ENCODE measurements at places on chromosomes 12 and 14.

GRCh38 chr14:37903343-37904191, 304.1 kb upstream of the SSTR1 start:
- peak; percentile 21 for DNase-seq

- no peak for DNase-seq
Measured at GRCh38 chr12:112180422-112180821, 55.1 kb downstream of the TRAFD1 start.

- DNase-seq: no peak
Measured at GRCh38 chr14:56554301-56554700, 25.3 kb upstream of the TMEM260 start.

DNA sequence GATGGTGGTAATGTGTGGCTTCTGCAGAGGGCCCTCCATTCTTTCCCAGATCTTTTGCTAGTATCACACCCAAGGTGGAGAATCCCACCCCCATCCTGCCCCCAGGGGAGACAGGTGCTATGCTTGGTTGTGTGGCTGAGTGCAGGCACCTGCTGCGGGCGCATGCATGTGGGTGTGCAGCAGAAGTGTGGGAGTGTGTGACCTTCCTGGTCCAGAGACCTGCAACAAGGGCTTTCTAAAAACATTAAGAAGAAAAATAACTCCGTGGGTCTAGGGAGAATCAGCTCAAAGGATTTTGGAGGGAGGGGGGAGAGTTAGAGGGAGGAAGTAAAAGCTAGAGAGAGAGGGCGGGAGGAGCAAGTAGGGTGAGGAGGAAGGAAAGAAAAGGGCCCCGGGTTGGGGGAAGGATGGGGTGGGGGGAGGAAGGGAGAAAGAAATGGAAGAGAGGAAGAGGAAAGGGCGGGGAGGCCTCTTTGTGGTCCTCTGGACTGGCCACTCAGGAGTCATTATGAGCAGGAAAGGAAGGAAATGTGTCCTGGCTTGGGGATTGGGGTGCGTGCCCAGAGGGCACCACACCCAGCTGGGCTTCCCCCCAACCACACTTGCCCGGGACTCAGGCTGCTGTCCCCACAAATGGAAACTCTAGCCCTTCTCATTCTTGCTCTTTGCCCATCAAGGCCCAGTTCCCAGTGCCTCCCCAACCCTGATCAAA, 3.1 kb upstream of the FIGNL2 start:
- no peak for DNase-seq

- DNase-seq: no peak
Measured at GRCh38 chr12:124194264-124194892, 100.5 kb upstream of the RFLNA start.

DNA sequence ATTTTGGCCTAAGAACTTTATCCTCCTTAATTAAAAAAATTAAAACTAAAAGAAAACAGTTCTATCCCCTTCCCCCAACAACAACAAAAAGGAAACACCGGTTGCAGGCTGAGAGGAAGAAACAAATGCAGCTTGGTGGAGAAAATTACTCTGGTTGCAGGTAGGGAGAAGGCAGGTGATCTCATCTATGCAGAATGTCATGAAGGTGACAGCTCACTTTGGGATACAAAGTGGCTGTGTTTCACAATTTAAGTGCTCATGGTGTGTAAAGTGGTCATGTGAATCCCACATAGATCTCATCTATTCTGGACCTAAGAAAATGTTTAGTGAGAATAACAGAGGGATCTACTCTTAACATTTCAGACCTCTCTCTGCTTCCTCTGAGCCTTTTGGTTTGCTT, 219.7 kb upstream of the PKP2 start:
- DNase-seq: no peak

DNA sequence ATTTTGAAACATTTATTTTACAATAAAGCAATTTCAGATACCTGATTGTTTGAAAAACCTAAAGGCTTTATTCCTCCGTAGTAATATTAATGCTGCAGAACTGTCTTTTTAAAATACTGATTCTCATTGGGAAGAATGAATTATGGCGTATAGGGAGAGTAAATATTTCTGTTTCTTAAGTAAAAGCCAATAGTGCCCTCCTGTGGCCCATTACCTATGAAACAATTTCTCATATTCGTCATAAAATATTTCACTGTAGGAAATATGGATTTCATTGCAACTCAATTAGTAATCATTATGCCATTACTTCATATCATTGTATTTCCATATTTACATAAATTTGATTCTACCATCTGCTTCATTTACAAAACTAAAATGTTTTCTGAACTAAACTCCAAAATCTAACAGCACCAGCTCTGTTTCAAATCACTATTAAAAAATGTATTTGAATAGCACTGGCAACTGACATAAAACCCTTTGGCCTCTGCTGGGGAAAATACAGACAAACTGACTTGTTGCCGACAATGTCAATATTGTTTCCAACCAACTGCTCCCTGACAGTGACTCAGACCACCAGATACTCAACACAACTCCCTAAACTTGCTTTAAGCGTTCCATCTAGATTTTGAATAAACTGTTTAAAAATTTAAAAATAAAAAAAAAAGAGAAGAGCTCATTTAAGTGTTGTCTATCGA, 290.3 kb downstream of the NAV3 start:
- no peak for DNase-seq

DNA sequence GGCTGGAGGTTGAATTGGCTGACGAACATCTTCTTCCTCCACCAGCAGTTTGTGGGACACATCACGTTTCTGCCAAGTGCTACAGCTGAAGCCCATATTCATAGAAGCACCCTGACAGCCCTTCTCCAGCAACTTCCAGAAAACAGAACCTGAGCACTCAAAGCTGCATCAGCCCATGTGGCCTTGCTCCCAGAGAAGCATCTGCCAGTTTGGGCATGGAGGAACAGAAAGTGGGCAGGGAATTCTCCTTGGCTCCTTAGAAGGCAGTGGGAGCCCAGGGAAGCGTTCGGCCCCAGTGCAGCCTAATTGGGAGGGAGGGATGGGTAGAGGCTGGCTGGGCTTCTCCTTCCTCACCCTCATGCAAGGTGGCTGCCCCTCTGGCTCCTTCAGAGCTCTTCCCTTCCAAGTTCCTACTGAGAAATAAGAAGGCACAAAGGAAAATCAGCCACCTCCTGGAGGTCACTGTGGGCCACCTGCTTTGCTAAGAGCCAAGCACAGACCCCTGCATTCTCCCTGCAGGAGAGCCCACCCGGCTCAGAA, 4.1 kb upstream of the NGB start:
- no peak for DNase-seq

DNA sequence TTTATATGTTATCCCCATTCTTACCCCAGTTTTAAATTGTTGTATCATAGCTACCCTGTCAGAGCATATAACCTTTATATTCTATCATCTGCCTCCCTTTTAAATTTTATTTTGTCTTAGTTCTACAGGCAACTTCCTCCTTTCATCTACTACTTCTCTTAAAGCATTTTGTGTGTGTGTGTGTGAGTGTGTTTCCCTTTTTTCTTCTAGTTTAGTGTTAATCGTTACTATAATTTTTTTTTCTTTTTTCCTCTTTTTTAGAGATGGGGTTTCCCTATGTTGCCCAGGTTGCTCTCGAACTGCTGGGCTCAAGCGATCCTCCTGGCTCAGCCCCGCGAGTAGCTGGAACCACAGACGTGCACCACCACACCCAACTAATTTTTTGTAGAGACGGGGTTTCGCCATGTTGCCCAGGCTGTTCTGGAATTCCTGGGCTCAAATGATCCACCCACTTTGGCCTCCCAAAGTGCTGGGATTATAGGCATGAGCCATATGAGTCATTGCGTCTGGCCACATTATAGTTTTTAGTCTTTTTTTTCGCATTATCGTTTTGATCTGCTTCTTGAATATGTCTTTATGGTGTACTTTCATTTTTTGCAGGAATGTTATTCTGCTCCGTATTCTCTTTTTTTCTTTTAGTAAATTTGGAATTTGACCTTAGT, 33.1 kb upstream of the FBXO34 start:
- DNase-seq: no peak

GRCh38 chr14:33584697-33585096, 366.2 kb downstream of the EGLN3 start:
- DNase-seq: no peak

- no peak for DNase-seq
Measured at GRCh38 chr12:76080017-76080728, 4.3 kb downstream of the NAP1L1 start.

GRCh38 chr14:88154926-88155325, 150.0 kb downstream of the GPR65 start:
- no peak for DNase-seq

GRCh38 chr12:63869656-63870055, 25.2 kb downstream of the SRGAP1 start:
- no peak for DNase-seq

GRCh38 chr12:43069768-43070221, 480.2 kb upstream of the PRICKLE1 start:
- no peak for DNase-seq

GRCh38 chr12:52243856-52244614, 11.0 kb downstream of the KRT7 start:
- DNase-seq: no peak

- peak; percentile 54 for DNase-seq
Measured at GRCh38 chr12:6735448-6736191, 11.8 kb downstream of the COPS7A start.

DNA sequence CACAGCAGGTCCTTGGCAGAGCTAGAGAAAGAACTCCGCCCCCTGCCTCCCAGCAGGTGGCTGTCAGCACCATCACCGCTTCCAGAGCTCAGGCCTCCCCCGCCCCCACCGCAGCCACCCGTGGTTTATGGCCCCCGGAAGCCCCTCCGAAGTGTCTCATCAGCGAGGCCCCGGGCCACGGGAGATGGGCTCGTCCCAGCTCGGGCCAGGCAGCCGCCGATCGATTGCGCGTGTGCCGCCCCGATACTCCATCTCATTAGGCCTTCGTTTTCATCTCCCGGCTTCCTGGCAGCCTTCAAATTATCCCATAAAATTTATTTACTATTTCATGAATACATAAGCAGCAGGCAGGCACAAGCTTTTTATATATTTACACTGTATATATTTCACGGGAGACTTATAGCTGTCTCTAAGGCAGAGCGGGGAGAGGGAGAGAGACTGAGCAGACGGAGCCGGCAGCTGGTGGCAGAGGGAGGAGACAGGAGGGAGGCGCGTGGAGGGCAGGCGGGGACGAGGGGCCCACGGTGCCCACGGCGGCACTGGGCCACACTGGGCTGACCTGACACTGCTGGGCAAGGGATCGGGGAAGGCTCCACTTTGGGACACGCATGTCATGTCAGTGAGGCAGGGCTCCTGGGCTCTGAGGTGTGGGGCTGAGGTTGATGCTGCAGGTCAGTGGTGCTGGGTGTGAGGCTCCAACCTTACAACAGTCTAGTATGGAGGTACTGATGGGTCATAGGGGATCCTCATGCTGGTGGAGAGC, 241.2 kb downstream of the RBM19 start:
- DNase-seq: no peak

DNA sequence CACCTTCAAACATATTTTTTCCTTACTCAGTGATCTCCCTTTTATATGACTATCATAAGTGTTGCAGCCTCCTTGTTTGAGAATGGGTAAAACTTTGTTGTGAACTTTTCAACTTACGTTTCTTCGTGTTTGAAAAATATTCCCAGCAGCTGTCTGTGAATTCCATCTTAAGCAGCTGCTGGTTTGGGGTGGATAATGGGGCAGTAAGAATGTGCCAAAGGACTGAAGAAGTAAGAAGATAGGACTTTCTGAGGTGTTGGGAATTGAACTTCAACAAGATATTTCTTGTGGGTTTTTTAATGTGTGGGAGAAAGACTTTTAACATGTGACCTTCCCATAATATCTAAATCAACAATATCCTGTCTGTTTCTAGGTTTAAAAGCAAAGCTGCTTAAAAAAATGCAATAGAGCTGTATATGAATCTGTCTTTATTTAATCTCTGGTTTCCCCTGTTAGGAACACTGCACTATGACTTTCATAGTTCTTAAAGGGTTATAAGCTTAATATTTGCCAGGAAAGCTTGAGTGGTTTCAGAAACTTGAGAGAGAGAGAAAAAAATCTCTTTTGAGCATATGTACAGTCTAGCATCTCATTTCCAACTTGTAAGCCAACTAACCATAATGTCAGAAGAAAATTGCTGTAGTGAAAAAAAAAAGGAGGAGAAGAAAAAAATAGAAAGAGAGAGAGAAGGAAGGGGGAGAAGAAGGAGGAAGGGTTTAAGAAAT, 1659.2 kb upstream of the FLRT2 start:
- DNase-seq: no peak

DNA sequence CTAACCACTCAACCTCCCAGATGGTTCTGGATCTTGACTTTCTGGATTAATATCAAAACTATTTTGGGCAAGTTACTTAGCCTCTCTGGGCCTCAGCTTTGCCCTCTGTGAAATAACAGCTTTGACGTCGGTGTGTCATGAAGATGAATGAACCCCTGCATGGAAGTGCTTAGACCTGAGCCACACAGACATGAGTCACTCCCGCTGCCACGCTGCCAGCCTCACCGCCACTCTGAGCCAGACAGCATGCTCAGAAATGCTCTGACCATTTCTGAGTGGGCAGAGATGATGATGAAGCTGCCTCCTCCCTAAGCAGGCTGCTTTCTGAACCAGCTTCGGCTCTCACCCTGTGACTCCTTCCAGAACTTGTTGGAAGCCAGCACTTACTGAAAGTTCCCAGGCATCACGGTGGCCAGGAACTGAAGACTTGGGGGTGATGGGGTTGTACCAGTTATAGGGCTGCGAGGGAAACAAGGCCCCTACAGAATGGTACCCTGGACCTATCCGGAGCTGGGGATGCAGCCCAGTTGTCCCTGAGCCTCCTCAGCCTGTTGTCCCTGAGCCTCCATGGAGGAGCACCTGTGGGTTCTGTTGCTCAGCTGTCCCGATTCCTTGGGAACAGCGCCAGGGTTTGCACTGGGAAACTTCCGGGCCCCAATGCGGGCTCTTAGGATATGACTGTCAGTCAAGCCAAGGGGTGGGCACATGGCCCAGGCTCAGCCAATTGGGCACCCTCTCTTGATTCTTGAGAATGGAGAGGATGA, 2.0 kb upstream of the CCDC197 start:
- no peak for DNase-seq

- DNase-seq: no peak
Measured at GRCh38 chr14:95204705-95205104, 47.4 kb upstream of the DICER1 start.

DNA sequence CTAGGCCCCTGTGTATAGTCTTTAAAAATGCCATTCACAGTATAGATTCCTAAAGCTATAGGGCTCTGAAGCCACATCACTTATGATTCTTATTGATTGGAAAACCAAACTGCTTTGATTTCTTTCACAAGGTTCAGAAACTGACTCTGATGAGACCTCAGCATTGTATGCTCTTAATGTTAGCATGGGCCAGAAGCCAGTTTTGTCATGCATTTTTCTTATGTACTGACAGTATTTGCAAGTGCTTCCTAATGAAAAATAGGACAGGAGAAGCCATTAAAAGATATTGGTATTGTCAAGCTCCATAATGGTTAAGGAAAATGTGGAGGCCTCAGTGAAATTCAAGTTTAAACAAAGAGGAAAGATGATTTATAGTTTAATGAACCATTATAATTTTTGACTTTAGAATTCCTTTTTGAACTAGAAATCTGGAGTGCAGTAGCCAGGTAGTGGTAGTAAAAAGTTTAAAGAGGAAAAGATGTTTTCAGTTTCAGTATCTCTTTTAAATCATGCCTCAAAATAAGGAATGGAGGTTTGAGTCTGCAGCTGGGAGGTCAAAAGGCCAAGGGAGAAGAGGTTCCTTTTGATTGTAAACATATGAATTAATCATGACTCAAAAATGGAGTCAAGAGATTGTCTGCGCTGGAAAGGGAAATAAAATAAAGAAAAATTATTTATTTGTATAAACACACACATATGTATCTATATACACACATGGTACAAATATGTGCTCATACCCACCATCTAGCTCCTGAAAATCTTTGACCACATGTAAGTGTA, 388.1 kb upstream of the PRICKLE1 start:
- no peak for DNase-seq

GRCh38 chr12:25320123-25321006, 69.6 kb upstream of the KRAS start:
- DNase-seq: no peak
